ENCODE measurements at places on chromosomes 7 and 10.

- DNase-seq, result peak; percentile 11
These were observed 1067.5 kb downstream of the NRG3 start for GRCh38 chr10:82942286-82943099.

- DNase-seq, result no peak
These were observed 266.5 kb downstream of the AUTS2 start for GRCh38 chr7:69864822-69865221.

DNA sequence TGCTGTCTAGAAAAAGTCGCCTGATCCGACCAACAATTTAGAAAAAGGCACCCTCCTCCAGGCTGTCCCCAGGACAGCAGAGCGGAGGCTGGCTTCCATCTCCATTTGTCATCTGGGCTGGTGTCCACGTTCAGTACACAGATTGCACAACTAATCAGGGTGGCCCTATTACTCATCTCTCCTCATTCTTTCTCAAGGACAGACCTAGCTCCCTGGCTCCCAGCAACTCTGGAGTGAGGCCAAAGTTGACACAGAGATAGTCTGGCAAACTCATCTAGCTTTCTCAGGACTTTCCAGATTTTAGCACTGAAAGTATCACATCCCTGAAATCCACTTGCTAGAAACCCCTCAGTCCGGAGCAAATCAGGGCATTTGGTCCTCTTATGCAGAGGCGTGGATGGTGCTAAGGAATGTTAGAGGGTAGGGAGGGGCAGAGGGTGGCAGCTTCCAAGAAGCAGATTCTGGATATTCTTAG lies 75.1 kb downstream of the DNAH11 start:
- peak; percentile 53 for DNase-seq

DNA sequence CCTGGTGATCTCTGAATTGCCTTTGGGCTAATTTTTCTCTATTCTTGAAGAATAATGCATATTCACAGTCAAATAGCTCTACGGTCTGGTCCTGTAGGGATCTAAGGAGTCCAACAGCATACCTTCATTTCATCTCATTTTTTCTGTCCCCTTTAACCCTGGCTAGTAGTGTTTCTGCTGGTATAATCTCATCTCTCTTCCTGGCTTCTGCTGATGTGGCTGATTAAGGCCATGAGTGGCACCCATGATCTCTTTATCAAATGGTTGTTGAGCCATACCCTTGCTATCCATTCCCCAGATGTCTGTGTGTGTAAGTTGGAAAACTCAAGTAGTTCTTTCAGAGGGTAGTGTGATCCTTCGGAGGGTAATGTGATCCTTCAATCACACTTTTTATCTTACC lies 119.5 kb downstream of the MARCHF5 start:
- DNase-seq, result no peak

DNA sequence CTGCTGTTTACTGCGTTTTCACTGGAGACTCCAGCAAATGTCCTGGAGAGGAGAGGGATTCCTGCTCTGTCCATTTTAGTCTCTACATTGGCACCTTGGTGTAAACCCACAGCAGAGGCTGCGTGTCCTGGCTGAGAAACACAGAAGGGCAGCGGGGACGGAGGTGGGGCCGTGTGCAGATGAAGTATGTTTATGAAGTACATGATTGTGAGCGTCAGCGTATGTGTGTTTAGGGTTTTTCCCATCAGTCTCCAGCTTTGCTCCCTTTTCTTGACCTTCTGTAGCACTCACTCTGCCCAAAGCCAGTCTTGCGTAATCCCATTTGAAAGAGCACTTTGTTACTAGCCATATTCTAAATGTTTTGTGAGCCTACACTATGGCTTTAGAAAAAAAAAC lies 750.7 kb upstream of the SORCS1 start:
- DNase-seq, result no peak

- peak; percentile 70 for DNase-seq
These were observed 29.1 kb downstream of the ZC3HC1 start for GRCh38 chr7:130022115-130022514.

DNA sequence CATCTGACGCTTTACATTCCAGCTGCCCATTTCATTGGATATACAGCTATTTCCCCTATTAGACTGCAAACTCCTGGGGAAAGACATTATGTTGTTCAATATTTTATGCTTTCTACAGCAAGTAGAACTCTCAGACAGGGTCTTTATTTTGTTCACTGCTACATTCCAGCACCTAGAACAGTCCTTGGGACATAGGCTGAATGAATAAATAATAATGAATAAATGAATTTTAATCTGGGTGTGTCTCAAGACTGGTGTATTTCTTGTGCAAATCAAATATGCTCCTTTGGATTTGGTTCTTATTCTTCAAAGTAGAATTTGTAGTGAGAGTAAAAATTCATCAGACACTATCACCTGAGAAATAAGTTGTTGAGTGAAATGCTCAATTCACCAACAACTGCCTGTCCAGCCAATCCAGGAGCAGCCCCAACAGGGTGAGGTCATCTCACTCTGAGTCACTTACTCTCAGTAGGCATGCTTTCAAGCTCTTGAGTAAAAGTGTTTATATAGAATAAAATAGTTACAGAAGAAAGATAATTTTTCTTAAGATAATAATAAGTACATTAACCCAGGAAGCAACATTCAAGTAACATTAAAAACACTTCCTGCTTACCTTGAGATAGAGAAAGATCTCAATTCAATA lies 287.5 kb upstream of the NPVF start:
- no peak for DNase-seq

DNA sequence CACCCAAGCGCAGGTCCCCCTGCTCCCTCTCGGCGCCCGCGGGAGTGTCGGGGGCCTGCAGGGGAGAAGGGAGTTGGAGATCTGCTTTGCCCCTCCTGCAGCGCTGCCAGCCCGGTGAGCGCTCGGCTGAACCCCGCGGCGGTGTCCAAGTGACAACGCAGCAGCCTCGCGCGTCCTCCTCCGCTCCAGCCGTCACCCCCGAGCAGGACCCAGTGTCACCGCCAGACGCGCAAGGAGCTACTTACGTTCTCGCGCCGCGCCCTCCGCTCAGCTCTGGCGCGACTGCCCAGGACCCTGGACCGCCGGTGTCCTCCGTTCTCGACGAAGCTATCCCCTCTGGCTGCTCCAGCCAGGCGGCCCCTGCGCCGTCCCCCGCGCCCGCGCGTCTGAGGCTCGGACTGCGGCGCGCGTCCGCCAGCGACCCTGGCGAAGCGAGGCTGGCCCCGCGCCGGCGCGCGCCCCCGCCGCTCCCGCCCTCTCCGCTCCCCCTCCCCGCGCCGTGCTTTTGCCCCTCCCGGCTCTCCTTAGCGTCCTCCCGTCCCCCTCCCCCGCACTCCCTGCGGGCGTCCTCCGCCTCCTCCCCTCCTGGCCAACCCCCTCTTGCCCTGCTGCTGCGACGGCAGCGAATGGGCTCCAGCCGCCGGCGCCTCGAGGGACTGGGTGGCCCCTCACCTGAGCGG lies at the start of gene NRCAM:
Gene NRCAM, minus strand, starts transcription at position 439 of the 680 bp plus-strand sequence. CDS start 216,372 bp downstream, outside the sequence.
- no peak for DNase-seq

DNA sequence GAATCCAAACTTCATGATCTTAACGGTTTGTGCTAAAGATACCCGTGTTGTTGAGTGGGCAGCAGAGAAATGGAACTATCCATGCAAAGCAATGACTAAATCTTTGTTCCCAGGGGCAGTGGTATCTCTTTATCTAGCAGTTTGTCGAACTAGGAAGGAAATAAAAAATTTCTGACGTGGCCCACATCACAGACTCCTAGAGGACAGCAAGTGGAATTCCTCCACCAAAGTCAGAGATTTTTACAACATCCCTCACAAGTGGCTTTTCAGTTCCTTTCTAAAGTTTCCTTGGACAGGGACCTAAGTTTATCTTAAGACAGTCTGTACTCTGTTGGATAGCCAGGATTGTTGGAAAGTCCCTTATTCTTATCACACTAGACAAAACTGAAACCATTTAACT lies 136.0 kb downstream of the RAPGEF5 start:
- no peak for DNase-seq
